Endothelial cell (in vitro differentiated cells): ENCODE measurements at places on chromosomes 7 and 10.

DNA sequence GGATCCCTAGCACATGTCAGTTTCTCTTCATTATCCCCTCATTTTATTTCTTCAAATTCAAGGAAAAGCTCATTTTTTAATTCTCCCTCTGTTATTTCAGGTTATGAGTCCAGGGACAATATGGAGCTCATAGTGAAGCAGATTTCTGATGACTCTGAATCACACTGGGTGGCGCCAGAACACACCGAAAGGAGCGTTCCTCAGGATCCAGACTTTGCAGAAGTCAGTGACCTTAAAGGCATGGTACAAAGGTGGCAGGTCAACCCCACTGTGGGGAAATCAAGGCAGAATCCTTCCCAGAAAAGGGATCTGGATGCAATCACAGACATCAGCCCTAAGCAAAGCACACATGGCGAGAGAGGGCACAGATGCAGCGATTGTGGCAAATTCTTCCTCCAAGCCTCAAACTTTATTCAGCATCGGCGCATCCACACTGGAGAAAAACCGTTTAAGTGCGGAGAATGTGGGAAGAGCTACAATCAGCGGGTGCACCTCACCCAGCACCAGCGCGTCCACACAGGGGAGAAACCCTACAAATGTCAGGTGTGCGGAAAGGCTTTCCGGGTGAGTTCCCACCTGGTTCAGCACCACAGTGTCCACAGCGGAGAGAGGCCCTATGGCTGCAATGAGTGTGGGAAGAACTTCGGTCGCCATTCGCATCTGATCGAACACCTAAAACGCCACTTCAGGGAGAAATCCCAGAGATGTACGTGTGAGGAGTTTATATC is 21.4 kb downstream of the ZKSCAN5 start:
- peak; percentile 24 for DNase-seq

DNA sequence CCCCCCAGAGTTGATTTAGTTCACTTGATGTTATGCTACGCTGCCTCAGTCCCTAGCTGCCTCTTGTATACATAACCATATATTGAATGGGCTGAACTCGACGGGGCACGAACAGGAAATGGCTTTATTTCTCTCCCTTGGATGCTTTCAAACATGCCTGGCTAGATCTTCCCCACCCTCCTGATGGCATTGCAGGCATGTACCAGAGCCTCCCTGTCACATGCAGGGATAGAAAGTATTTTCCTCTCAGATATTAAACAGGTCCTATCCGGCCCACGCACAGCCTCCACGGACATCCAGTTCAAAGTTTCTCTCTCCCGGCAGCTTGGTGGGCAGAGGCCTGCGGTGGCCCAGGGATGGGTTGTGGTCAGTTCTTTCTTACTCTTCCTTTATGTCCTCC is 422.1 kb downstream of the RPS24 start:
- no peak for DNase-seq

DNA sequence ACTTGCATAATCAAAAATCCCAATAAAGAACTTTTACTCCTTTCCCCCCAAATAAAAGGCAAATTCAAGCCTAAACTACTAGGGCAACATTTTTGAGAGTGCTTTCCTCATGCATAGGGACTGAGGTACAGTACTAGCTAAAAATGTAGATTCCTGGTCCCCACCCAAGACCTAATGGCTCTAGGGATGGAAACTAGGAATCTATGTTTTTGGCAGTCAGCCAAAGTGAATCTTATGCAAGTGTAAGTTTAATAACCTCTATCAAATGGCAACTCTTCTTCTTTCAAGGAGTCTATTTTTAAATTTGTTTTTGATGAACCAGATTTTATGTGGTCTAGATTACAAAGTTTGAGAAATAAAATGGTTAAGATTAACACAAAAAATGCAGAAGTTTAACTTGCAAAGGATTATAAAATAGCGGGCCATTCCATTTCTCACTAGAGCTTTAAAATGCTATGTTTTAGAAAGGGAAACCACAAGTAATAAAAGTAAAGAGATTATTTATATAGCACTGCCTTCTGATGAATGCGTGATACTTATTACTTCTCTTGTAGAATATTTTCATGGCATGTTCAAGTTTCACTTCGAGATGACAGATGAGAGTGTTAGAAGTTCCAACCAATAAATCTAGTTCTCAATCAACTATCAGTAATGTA is 70.4 kb upstream of the MDFIC start:
- DNase-seq = no peak

DNA sequence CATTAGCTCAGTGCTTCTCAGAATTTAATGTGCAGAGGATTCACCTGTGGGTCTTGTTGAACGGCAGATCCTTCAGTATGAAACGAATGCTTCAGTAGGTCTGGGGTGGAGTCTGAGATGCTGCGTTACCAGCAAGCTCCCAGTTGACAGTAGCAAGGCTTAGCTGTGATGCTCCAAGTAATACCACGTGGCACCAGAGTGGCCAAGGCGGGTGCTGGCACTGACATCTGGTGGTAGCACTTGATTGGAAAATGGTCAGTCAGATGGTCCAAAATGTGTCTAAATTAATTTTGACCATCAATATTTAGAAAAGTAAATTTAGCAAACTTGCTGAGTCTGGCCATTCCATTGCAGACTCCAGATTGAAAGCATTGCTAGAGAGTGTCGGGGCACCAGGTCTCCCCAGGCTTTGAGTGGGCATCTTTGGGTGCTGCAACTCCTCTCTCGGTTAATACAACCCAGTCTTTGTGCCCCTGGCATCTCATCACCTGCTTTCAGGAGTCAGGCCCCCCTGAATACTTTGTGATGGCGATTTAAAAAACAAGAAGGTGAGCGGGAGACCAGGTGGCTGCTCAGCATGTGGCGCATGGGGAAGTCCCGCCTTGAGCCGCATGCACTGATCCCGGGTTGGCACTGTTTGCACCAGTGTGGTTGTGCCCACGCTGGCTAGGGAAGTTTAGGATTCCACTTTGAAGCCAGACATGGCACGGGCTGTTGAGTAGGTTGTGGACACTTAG is 130.1 kb downstream of the NT5C2 start:
- no peak for DNase-seq

DNA sequence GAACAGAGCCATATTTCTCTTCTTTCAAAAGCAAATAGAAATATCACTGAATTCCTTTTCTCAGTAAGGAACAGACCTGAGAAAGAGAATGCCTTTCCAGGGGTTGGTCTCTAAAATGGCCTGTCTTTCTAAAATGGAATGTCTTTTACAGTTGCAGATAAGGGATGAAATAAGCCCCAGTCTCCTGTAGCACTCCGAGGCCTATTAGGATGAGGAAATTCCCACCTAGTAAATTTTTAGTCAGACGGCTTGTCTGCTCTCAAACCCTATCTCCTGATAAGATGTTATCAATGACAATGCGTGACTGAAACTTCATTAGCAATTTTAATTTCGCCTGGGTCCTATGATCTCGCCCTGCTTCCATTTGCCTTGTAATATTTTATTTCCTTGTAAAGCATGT is 2.9 kb upstream of the EFCAB10 start:
- DNase-seq = no peak

DNA sequence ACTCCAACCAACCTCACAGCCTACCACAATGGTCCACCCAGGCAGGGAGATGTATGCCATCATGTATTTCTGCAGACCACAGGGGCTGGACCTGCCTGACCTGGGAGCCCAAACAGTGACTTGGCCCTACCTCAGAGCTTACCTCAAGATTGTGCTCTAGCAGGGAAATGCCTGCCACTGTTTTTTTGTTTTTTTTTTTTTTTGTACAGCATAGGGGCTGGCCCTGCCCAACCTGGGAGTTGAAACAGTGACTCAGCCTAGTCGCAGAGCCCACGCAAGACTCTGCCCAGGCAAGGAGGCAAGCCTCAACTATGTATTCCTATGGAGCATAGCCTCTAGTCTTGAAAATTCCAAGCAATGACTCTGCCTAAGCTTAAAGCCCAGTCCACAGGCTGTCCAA is 39.3 kb upstream of the CDK6 start:
- DNase-seq = no peak

- DNase-seq = no peak
These were observed 88.5 kb downstream of the CTNNA3 start for GRCh38 chr10:67607472-67607871.

DNA sequence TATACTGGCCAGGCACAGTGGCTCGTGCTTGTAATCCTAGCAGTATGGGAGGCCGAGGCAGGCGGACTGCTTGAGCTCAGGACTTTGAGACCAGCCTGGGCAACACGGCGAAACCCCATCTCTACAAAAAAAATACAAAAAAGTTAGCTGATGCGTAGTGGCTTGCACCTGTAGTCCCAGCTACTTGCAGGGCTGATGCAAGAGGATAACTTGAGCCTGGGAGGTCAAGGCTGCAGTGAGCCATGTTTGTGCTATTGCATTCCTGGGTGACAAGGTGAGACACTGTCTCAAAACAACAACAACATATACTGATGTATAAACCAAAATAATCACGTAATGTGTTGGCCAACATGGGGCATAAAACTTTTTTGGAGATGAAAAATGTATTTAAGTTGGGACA is 6.4 kb upstream of the NPM3 start:
- no peak for DNase-seq

DNA sequence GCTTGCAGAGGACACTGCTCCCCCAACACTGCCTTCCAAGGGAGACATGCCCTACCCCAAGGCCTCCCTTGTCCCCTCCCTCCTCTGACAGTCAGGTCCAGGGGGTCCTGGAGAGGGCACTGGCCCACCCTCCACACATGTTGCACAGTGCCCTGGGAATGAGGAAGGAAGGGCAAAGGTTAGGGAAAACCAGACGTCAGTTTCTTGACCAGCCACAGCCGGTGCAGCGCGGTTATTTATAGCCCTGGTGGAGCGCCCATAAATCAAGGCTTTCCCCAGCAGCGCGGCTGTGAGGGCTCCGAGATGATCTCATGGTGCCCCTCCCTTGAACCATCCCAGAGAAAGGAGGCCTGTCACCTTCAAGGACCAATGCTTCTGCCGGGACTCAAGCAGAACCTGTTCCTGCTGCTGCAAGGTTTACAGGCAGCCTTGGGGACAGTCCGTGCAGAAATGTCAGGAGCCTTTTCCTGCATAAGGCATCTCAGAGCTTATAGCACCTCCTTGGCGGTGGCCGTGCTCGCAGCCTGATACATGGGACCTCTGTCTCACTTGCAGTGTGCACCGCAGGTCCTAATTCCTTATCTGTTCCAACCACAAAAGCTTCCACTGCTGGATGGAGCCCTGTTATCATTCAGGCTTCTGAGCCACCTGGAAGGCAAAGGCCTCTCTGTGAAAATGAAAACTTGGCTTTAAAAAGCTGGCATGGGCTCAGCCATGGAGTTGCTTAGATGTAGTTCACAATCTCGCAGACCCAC is 127.3 kb downstream of the LHPP start:
- no peak for DNase-seq

- DNase-seq = no peak
These were observed 12.5 kb upstream of the TSPAN15 start for GRCh38 chr10:69438536-69439349.
